ENCODE measurements at places on chromosomes 6 and 20.

- no peak for DNase-seq
Measured at GRCh38 chr20:32362901-32363364, 4.8 kb downstream of the ASXL1 start.

- no peak for DNase-seq
Measured at GRCh38 chr20:17925141-17925939, 43.3 kb downstream of the SNX5 start.

GRCh38 chr6:131917763-131918649 is 33.2 kb downstream of the CCN2 start:
- DNase-seq: no peak

DNA sequence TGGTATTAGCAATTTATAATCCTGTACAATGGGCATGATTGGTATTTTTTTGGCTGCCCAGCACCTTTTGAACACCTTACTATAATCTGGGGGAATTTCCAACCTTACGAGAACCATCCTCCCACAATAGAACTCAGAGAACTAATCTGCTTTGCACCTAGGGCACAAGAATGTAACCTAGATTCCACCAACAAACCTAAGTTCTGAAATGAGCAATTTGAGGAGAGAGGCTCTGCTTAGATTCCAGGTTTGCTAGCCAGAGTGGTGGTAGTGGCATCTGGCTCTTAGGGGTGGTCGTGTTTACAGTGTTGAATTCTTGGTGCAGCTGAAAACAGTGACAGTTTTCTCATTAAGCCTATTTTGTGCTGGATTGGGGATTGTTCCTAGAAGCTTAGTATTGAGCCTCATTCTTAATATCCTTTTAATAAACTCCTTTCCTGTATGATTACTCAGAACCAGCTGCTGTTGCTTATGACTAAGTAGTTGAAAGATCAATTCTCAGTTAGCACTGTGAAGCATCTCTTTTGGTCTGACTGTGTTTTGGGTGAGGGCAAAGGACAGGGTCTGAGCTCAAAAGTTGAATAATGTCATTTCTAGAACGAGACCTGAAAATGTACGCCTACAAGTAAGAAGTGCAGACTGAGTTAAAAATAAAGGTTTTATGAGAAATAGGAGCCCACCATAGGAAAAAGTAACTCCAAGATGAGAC is 385.6 kb downstream of the CDKAL1 start:
- no peak for DNase-seq

DNA sequence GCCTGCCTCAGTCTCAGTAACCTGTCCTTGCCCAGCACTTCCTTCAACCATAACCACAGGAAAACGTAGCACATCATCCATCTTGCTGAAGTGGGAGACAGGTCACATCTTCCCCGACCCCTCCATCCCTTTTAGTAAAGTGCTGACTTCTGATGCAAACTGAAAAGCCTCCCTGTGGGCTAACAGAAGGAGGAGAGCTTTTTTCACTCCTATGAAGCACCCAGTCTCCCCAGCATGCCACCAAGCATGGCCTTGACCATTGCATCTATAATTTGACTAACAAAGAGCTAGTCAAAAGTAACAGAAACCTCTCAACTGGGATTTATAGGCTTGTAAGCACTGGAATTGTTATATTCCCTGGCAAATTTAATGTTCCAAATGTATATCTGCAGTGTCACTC is 288.9 kb upstream of the IRAK1BP1 start:
- no peak for DNase-seq

DNA sequence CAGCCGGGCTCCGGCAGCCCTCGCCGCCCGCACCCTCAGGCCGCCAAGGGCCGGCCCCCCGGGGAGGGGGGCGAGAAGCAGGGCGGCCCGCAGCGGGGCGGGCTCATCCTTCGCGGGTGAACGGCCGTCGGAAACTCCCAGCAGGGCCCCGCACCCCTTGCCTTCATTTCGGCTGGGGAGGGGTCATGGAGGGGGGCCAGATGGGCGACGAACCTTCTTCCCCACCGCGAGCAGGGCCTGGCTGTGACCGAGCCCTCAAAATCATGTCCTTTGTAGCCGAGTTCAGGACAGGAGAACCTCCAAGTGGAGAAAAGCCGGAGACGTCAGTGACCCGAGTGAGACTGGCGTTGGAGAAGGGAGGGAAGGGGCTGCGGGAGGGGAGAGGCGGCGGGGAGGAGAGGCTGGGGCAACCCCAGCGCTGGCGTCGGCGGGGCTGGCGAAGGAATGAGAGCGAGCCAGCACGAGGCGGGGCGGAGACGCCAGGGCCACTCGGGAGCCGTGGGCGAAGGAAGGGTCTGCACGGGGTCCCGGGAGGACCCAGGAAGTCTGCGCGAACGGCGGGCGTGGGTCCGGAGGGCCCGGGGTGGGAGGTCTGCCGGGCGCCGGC is 571 bp upstream of the FOXC1 start:
- DNase-seq: no peak

- DNase-seq: no peak
Measured at GRCh38 chr6:159109391-159109790, 59.8 kb upstream of the FNDC1 start.

DNA sequence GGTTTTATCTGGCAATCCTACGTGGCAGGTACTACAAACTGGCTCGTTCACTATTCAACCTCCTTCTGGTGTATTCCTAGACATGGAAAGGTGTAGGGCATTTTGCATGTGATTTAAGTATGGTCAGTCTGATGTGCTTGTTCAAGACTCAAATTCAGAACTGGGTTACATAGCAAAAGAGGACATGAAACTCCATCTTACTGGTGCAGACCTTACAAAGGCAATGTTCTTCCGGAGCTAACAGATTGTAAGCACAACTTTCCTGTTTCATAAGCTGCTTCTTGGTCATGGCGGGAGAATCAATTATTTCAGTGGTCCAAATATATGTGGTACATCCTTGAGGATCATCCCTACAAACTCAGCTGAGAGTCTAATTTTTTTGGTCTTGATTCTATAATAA is 703.4 kb downstream of the EPM2A start:
- DNase-seq: no peak

- no peak for DNase-seq
Measured at GRCh38 chr6:38715016-38715689, at the start of gene DNAH8. TSS of gene DNAH8 (plus strand) at chr6:38715311. CDS start at chr6:38722810, 7,499 bp downstream.

DNA sequence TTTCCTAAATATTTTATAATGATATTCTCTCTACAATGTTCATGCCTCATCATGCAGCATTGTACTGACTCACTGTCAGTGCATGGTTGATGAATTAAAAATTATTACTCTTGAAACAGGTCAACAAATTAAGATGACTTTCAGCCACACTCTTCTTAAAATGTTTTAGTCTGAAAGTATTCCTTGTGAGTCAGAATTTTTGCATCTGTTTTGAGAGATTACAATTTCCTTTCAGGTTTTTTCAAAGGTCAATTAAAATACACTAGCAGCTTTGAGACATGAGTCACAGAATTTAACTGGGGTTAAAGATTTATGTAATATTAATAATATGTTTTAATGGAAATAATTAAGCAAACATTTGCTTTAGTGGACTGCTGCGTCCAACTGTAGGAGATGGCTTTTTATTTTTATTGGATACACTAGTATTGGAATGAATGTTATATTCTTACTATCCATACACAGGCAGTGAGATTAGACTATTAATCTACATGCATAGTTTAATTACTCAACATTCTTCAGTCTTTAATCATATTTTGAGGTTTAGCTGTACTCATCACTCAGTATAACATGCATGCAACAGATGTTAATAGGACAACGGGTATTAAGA is 9.7 kb downstream of the COL12A1 start:
- DNase-seq: no peak

DNA sequence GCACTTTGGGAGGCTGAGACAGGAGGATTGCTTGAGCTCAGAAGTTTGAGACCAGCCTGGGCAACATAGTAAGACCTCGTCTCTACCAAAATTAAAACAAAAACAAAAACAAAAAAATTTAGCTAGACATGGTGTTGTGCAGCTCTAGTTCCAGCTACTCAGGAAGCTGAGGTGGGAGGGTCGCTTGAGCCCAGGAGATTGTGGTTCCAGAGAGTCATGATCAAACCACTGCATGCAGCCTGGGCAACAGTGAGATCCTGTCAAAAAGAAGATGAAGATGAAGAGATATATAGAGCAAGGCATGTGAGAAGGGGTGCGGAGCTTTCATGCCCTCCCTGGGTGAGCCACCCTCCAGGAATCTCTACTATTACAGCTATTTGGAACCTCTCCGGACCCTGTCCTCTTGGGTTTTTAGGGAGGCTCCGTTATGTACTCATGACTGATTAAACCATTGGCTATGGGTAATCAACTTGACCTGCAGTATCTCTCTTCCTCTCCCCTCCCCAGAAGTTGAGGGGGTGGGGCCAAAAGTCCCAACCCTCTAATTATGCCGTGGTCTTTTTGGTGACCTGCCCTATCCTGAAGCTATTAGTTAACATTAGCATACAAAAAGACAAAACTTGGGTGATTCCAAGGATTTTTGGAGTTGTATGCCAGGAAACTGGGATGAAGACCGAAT is 9.0 kb downstream of the POLH start:
- no peak for DNase-seq

- no peak for DNase-seq
Measured at GRCh38 chr6:113077794-113078193, 730.7 kb downstream of the RFPL4B start.

DNA sequence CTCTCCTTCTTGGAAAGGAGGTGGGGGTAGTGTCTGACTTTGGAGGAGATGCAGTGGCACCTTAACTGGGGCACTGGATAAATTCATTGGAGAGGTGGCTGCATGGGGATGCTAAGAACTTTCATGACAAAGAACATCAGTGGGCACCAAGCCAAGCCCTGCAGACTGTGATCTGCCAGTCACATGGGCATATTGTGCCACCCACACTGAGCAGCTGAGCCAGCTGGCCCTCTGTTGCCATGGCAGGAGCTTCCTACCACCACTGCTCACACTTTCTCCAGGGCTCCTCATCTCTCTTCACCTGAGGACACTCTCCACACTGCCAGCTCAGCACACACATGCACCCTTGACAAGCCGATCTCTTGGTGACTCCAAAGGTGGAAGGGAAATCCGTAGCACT is 715.6 kb downstream of the QKI start:
- DNase-seq: no peak

DNA sequence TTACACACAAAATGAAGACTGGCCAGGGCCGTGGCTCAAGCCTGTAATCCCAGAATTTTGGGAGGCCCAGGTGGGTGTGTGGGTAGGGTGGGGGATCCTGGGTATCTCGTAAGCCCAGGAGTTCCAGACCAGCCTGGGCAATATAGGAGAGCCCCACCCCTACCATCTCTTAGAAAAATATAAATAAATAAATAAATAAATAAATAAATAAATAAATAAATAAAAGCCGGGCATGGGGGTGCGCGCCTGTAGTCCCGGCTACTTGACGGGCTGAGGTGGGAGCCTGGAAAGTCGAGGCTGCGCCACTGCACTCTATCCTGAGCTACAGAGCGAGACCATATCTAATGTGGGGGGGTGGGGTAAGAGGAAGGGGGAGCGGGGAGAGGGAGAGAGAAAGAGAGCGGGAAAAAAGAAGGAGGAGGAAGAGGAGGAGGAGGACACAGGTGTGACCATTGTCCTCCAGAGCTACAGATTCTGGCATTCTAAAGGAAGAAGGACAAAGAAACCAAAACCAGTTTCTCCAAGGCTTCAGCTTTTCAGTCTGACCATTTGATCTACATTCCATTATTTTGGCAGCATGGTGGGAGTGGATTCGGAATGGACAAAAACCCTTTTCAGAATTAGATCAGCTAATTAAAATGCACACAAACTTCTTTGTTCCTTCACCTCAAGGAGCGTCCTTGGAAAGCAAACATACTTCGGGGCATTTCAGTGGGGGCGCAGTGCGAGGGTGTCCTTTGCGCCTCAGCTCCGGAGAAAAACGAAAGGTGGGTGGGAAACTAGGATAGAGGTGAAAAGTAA is 577 bp upstream of the C6orf141 start:
- no peak for DNase-seq

DNA sequence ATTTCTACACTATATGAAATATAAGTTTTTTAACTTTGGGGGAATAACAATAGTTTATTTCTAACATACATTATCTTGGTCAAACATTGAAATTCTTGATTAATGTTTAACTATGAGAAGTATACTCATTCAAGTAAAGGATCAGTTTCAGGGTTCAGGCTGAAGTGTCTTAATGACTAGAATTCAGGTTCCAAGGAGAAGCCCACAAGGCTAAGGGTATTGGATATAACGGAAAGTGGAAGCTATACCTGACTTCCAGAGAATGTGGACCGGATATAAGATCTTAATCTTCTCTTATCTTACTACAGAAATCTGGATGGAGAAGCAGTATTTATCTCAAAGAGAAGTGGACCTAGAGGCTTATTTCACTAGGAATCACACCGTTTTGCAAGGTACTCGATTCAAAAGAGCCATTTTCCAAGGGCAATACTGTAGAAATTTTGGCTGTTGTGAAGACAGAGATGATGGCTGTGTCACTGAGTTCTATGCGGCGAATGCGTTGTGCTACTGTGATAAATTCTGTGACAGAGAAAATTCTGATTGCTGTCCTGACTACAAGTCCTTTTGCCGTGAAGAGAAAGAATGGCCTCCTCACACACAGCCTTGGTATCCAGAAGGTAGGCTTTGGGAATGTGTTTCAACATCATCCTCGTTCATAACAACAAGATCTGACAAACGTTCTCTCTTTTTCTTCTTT is at the start of gene TINAG:
TINAG (plus strand) TSS at position 153 of the 697 bp plus-strand sequence; CDS start at position 263, 110 bp downstream.
- no peak for DNase-seq

GRCh38 chr6:37783856-37784584 is 35.5 kb upstream of the ZFAND3 start:
- DNase-seq: no peak

DNA sequence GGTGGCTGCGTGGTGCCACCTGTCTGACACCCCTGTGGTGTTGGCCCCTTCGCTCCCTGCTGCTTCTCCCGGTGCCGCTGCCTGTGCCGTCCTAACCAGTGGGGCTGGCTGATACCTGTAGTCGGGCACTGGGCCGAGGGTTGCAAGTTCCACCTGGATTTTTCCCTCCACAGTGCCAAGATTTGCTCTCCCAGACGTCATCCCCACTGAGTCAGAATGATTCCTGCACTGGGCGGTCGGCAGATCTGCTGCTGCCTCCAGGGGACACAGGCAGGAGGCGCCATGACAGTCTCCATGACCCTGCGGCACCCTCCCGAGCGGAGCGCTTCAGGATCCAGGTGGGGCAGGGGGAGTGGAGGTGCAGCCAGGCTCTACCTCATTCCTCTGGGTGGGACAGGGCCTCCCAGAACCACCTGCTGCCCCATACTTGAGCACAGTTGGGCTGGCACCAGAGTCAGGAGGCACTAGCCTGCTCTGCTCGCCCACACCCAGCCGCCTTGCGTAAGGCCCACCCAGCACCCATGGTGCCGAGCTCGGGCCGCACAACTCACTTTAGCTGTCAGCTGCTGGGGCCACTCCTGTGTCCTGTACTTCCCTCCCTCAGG is 60.2 kb downstream of the TCP11 start:
- DNase-seq: no peak

DNA sequence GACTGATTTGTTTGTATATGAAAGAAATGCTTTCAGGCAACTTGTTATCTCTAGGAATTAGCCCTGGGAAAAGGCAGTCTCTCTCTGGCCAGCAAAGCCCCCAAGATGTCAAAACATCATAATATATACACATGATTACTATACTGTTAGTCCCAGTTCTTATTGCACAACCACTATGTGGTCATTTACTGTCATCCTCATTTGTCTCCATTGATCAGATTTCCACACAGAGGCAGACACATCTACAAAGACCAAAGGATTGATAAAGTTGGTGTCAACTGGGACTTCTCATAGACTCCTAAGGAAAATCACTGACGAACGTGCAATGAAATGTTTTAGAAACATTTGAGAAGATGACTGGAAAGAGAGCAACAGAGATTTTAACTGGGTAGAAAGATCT is 71.9 kb upstream of the POPDC3 start:
- DNase-seq: no peak

Measured in GM18507 (cell line).